ENCODE measurements at places on chromosomes 5 and 9. TPM values are rescaled to one million over a fixed set of nuclear protein-coding genes. Genes with fewer than 3 reads are reported as not detected.

- no peak for DNase-seq
Measured at GRCh38 chr5:161857358-161857757, 9.4 kb downstream of the GABRA1 start.

GRCh38 chr5:122177161-122177560 is 47.8 kb downstream of the ZNF474 start:
- DNase-seq = no peak

DNA sequence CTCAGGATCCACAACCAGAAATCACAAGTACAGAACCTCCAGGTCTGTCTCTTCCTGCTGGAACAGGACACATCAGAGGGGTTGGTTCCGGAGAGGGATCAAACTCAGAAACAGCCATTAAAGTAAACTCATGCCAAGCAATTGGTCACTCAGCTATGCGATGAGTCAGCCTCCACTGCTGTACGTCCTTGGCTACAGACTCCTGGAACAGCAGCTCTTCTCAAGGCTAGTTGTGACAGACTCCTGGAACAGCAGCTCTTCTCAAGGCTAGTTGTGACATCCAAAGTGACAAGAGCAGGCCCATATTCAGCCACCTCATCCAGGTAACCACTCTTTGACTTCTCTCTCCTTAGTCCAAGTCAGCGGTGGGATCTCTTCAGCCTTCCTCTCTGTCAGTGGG is at the start of gene SPINK13:
SPINK13 (plus strand) TSS at position 229 of the 400 bp plus-strand sequence. CDS start 1,279 bp downstream, outside the sequence.
- DNase-seq = no peak

DNA sequence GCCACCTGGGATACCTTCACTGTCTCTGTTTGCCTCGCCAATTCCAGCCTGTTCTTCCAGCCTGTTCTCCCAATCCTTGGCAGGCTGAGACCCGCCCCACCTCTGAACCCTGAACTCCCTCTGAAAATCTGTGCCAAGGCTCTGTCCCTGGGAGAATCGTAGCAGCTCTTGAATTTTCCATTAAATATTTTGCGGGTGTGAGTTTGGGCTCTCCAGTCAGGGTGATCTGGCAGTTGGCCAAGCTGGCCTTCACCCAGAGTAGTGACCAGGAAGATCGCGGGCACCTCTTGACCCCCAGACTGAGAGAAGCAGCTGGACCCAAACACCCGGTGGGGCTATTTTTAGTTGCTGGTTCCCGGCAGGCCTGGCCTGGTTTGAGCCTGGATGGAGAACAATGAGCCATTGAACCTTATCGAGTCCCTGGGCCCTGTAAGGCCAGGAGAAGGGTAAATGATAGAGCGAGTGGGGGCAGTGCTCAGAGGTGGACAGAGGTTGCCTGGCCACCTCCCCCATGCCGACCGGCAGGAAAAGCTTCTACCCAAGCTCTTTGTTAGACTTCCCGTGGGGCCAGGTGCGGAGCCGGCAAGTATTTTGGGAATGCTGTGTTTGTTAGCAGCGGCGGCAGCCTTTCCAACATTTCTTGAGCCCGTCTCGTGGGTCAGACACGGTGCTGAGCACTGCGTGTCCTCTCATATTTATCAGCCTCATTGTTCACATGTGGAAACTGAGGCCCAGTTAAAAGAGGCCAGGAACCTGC is 146.2 kb downstream of the RGS3 start:
- DNase-seq = peak; percentile 59

DNA sequence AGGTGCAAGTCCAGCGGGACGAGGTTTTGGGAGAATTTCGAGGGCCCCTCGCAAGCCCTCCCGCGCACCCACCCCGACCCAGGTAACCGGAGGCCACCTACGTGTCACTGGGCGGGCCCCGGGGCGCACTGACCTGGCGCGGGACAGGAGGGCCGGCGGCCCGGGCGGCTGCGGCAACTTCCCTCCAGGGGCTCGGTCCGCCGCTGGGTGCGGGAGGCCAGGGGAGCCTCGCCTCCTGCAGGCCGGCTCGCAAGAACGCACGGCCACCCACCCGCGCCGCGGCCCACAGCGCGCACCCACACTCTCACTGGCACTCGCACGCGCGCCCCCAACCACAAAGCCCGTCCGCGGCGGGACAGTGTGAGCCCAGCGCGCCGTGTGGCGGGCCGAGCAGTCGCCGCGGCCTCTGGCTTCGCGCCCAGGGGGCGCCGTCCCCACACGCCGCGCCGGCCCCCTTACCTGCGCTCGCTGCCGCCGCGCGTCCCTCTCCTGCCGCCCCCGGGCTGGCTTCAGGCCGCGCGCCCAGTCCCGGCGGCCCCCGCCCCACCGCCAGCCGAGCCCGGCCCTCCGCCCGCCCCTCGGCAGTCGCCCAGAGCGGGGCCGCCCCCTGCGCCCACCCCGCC is 451 bp downstream of the LPAR1 start:
- DNase-seq = no peak

GRCh38 chr9:130022566-130023143 is 20.3 kb downstream of the FNBP1 start:
- DNase-seq = no peak

GRCh38 chr9:136247947-136248637 is 2.5 kb upstream of the QSOX2 start:
- no peak for DNase-seq

Gene SMIM15
- total RNA-seq = 30.6 TPM

Gene IL4
- total RNA-seq = not detected

Gene MYMK
- not detected for total RNA-seq

Gene PCDHAC1
- 0.60 TPM for total RNA-seq

Gene HSD17B3
- total RNA-seq = not detected

Gene RCL1
- 93.7 TPM for total RNA-seq

Gene NELFB
- total RNA-seq = 37.8 TPM
